ENCODE measurements at places on chromosomes 12 and 14.

GRCh38 chr14:95334044-95334443, 14.3 kb upstream of the CLMN start:
- DNase-seq, result no peak

DNA sequence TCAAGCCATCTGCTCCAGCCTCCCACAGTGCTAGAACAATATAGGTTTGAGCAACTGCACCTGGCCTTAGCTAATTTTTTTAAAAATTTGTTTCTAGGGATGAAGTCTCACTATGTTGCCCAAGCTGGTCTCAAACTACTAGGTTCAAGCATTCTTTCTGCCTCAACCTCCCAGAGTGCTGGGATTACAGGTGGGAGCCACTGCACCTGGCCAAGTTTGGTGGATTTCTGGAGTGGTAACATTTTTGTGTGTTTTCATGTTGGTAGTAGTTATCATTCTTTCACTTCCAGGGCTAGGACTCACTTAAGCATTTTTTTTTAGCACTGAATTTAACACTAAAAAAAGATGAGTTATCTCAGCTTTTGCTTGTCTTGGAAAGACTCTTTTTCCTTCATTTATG, 328.0 kb upstream of the RGS6 start:
- no peak for DNase-seq

GRCh38 chr12:52423661-52424500, 10.3 kb downstream of the KRT75 start:
- no peak for DNase-seq

- DNase-seq, result no peak
These were observed 88.8 kb downstream of the CHGA start for GRCh38 chr14:93011650-93012325.

DNA sequence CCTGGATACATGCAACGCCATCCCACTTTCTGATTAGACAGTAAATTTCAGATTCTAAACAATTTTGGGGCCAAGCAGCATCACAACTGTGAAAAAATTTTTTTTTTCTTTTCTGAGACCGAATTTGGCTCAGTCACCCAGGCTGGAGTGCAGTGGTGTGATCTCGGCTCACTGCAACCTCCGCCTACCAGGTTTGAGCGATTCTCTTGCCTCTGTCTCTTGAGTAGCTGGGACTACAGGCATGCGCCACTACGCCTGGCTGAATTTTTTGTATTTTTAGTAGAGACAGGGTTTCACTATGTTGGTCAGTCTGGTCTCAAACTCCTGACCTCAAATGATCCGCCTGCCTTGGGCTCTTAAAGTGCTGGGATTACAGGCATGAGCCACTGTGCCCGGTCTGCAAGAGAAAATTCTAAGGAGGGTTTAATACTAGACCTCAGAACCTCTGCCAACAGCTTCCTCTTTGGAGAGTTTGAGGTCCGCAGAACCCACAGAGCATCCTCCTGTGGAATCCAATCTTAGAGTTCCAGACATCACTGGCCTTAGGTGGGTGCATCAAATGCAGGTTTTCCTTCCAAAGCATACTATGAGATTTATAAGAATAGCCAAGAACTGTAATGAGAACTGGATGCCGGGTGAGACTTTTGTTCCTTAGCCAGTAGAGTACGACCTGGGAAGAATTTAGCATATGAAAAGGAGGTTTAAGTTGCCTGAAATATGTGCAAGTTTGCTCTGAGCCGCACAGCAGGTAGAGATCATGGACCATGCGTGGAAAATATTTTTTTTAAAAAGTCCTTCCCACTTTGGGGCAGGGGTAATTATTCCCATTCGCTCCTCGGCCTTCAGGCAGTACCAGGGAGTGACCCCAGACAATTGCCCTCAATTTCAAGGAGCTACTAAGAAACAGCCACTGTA, 7.8 kb upstream of the PHC1 start:
- no peak for DNase-seq

DNA sequence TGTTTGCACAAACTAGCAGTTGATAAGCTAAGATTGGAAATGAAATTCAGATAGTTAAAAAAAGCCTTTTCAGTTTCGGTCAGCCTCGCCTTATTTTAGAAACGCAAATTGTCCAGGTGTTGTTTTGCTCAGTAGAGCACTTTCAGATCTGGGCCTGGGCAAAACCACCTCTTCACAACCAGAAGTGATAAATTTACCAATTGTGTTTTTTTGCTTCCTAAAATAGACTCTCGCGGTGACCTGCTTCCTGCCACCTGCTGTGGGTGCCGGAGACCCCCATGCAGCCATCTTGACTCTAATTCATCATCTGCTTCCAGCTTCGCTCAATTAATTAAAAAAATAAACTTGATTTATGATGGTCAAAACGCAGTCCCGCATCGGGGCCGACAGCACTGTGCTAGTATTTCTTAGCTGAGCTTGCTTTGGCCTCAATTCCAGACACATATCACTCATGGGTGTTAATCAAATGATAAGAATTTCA, 335.6 kb downstream of the TMEM121 start:
- DNase-seq, result no peak

- DNase-seq, result no peak
These were observed 25.1 kb upstream of the BTBD6 start for GRCh38 chr14:105223260-105223659.

- DNase-seq, result no peak
These were observed 31.9 kb downstream of the RBM19 start for GRCh38 chr12:113934060-113934814.

Data from AG04449 (cell line).